HCEC 1CT (cell line): ENCODE measurements at places on chromosomes 1 and 21.

DNA sequence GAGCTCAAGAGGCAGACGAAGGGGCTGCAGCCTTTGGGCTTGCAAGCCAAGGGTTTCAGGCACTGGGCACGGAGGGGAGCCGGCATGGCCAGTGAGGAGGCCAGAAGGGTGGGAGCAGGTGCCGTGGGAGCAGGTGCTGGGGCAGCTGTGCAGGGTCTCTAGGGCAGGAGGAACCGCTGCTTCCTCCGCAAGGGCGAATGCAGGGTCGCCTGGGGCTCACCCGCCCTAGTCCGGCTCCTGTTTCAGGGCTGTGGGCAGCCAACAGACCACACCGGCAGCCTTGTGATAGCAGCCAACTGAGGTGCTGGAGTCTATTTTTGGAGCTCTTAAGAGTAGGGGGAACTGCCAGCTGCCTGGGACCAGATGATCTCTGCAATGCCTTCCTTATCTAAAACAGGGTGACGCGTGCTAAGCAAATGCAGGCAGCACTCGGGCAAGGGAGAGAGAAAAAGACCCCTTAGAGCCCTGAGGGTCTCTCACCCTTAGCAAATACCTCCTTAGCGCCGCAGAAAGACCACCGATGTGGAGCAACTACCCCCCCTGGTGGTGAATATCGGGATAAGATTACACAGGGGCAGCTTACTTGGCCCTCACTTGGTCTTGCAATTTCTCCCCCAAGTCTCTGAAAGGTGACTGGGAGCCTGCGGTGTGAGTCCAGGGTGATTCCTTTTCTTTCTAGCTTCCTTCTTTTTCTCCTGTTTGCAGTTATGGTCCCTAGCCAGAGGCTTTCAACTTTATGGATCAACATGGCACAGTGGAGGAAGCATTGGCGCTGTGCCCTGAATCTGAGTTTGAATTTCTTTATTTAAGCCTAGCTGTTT lies 20.7 kb upstream of the MAPKAPK2 start:
- DNase-seq = peak; percentile 53

GRCh38 chr21:34722684-34723300 lies 54.0 kb downstream of the CLIC6 start:
- DNase-seq = no peak

- DNase-seq = no peak
Observed at GRCh38 chr1:200037501-200037900, 10.0 kb downstream of the NR5A2 start.

GRCh38 chr1:241738284-241739078 lies 86.4 kb downstream of the WDR64 start:
- no peak for DNase-seq

DNA sequence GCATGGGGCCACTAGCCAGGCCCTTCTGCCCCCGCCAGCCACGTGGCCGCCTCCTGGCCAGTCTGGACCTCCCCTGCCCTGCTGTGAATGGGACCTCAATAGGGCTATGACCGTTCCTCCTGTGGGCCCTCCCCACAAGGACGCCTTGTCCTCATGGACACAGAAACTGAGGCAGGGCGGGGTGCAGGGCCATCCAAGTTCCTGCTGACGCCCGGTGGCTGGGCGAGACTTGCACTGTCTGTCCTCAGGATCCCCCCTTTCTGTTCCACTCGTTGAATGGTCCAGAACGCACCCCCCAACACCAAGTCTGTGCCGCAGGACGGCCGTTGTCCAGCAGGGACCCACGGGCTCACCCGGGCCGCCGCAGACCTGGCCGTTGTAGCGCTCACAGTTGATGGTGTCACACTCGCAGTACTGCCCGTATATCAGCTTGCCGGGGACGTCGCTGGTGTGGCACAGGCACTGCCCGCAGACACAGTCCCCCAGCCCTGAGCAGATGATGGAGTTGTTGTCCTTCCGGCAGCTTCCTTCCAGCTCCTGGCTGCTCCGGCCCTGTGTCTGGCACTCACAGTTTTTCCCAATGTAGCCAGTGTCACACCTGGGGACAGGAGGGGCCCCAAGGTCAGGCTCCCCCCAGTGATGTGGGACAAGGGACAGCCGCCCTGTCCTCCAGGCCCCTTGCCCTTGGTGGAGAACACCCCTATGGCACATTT lies 16.3 kb upstream of the PTTG1IP start:
- DNase-seq = no peak

DNA sequence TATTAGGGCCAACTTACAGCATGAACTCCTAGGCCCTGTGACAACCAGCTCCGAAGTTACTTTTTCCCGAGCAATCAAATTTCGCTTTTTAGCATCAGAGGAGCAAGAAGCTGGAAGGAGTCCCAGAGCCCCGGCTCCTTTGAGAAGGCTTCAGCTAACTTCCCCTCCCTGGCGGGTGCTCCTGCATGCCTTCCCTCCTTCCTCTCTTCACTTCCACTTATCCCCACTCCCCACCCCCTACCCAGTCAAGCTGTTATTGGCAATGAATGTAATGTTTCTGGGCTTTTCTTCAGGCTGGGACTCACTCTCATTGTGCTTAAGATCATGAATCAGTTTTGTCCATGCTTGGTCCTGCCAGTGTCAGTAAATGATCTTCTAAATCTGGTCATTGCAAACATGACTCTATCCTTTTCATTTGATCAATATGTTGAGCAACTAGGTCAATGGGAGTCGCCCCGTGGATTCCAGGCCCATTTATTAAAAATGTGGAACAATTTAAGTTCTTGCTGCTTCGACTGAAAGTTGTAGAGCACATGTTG lies 94.5 kb upstream of the TSPAN2 start:
- no peak for DNase-seq

- DNase-seq = no peak
Observed at GRCh38 chr1:194295685-194296084, 1109.3 kb upstream of the B3GALT2 start.

DNA sequence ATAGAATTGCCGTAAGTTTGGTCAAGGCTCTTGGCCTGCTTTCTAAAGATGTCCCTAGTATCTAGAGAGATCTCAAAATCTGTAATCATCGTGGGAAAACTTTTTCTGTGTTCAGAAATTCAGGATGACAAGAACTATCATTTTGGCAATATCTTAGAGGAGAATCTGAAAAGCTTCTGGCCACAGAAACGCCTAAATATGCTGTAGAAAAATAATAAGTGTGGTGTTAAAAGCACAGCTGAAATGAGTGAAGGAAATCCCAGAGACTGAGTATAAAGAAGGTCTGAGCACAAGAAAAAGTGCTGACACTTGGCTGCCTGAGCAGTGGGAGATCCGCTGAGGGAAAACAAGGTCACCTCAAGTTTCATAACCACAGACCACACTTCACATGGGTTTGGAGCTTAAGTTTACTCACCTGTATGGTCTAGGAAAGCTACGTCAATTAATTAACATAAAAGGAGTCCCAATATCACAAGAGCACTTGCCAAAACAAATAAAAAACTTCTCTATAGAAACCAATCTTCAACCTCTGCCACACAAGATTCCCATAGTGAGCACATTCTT lies 235.2 kb upstream of the IRF2BP2 start:
- no peak for DNase-seq

- peak; percentile 58 for DNase-seq
Observed at GRCh38 chr1:65881067-65881594, 88.4 kb downstream of the PDE4B start.

GRCh38 chr1:224713228-224713627 lies 97.1 kb downstream of the CNIH3 start:
- DNase-seq = no peak

- DNase-seq = no peak
Observed at GRCh38 chr1:67812226-67812625, 21.0 kb downstream of the GNG12 start.

DNA sequence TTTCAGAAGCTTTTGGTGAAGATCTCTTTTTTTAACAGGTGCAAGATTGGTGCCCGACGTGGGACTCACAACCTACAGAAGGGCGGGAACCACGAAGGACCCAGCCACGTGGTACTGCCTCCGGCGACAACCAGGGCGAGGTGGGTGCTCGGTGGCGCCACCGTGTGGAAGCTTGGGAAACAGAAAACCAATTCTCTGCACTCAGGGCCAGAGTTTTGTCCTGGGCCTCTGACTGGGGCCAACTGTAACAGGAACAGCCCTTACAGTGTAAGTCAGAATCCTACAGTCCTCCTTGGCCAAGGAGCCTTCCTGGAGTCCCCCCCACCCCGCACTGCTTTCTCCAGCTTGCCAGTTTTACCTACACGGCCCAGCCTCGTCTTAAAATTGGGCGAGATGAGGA lies 11.6 kb upstream of the S100A7A start:
- no peak for DNase-seq

DNA sequence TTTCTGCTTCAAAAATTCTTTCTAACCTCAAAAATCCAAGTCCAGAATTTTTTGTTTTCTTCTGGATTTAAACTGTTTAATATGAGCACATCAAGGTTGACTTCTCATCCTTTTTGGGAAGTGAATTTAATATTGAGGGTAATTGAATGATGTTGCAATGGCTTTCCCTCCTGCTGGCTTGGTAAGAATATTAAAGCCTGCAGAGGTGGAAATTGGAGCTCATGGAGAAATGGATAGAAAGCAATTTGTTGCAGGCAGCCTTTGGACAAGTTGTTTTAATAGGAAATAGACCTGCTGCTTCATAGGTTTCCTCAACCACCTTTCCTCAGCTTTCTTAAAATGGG lies 124.7 kb downstream of the SYT2 start:
- no peak for DNase-seq

- DNase-seq = no peak
Observed at GRCh38 chr1:246074421-246074820, 432.7 kb downstream of the SMYD3 start.

GRCh38 chr1:183480971-183481441 lies 8.7 kb downstream of the SMG7 start:
- peak; percentile 58 for DNase-seq

DNA sequence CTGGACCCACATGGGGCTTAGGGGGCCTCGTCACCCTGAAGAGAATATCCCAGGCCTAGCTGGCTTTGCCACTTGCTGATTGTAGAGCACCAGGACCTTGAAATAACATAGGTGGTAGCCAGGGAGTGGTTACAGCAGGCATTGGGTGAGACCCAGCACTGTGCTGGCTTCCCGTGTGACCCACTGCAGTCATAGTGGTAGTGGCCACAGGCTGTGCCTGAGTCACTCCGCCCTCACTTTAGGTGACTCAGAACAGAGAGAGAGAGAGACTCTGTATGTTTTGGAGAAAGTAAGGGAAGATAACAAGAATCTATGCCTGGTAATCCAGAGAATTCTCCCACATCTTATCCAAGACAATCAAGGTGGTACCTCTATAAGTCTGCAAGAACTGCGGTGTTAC lies 98.7 kb upstream of the LHX8 start:
- no peak for DNase-seq

- peak; percentile 48 for DNase-seq
Observed at GRCh38 chr1:159991513-159991912, 37.5 kb upstream of the SLAMF9 start.

DNA sequence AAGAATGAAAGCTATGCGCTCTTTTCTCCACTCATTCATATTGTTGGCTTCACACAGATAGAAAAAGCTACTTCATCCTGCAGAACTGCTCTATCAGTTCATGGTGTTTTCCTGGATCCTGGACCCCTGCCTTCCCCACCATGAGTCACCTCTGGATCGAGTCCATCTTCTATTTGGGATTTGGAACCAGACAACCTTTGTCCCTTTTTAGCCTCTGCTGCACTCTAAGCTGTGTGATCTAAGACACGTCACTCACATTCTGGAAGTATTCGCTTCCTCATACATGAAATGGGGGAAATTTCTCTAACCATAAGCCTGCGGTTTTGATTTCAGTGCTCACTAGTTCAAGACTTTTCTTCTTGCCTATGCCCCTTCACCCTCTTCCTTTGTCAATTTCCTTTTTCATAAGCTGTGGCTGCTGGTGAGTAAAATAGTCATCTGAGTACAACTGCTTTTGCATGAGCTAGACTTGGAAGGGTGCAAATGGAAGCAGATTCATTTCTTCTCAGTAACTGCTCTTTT lies 14.1 kb upstream of the DEGS1 start:
- peak; percentile 91 for DNase-seq

DNA sequence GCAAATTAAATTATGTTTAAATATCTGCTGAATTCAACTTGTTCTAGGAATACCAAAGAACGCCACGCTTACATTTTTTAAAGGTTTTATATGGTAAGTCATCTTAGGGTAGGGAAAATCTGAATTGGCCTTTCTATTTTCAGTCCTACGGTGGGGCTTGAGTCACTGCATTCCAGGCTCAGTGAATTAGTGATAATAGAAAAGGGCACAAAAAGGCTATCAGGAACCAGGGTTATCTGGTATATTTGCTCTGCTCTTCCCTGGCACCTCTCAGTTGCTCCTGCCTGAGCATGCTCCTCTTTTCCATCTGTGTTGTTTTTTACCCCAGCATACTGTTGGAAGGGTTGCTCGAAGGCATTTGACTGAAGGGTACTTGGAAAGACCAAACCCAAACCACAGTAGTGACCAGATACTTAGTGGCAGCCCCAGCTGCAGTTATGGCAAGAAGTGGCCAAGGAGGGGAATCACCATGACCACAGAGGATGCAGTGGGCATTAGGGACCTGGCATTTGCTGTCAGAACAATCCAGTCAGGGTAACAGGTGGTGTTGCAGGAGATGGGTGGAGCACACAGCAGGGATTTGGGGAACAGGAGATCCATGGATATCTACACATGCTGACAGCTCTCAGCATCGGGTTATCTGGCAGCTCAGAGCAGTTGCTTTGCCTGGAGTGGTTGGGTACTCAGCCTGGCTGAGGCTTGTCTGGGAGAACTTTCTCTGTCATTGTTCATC lies 2.3 kb downstream of the OVAAL start:
- DNase-seq = peak; percentile 30

DNA sequence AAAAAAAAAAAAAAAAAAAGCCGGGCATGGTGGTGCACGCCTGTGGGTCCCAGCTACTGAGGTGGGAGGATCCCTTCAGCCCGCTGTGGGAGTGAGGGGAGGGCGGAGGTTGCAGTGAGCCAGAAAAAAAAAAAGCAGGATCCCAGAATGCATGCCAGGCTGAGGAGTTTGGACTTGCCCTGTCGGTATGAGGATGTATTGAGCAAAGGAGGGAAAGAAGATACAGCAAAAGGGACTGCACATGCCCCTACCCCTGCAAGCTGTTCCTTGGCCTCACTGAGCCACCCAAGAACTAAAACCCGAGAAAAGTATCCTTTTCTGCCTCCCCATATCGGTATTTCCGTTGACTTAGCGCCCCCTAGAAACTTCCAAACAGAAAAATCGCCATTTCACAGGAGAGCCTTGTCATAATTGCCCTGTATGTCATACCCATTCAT lies 1.3 kb upstream of the GPATCH4 start:
- no peak for DNase-seq
